K562 (cell line): ENCODE measurements at places on chromosomes 7 and 10. TPM values are rescaled to one million over a fixed set of nuclear protein-coding genes. Genes with fewer than 3 reads are reported as not detected.
A peak's percentile ranks its signal among the peaks of the same experiment; 100 is the strongest.

DNA sequence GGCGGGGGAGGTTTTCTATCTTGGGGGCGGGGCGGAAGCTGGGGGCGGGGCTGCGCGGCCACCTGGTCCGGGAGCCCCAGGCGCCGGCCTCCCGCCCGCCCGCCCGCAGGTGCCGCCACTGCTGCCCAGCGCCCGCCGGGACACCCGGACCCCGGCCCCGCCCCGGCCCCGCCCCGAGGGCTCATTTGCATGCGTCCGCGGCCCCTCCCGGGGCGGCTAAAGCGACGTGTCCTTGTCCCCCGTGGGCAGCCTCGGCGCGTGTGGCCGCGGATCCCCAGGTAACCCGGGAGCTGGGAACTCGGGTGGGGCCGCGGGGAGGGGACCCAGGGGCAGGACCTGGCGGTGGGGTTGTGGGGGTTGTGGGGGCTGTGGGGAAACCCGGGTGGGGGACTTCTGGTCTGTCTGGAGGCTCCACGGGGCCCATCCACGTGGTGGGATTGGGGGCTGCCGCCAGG is at the start of gene BHLHA15:
TSS of gene BHLHA15 (plus strand) at position 219 of the 455 bp plus-strand sequence. CDS start 871 bp downstream, outside the sequence.
- peak; percentile 71 for DNase-seq

GRCh38 chr10:13319166-13319565 is 19.3 kb upstream of the PHYH start:
- DNase-seq: no peak

GRCh38 chr7:76343294-76343930 is 15.4 kb downstream of the YWHAG start:
- no peak for DNase-seq

GRCh38 chr7:1678081-1678543 is 8.0 kb downstream of the ELFN1 start:
- DNase-seq: no peak

DNA sequence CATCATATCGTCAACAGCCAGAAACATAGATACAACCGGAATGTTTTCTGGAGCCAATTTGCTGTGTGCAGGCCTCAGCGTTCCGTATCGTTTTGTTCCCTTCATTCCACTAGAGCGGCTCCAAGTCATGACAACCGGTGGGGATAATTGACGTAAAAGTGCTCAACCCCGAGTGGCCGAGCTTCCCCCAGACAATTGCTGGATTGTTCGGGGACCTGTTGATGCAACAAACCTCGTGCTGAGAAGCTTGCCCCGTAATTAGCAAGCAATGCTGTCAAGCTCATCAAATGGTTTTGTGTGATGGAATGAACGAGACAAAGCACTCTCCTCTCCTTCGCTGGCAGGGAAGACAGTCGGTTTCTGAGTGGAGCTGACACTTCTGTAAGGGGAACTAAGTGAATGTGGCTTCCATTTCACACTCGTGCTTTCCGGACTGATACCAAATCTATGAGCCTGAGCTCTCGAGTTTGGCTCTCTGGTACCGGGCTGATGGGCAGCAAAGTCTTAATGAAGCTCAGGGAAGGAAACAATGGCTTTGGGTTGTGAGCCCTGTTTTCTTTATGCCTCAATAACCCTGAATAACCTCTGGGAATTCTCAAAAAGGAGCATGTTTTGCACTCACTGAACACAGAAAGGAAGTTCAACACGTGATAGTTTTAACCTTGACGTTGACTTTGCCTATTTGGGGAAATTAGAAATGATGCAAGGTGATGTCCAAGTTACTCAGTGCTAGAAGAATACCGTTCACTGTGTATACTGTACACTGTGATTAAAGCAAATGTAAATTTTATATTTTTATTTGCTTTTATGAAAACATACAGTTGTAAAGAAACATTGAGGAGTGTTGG is 220.5 kb downstream of the BAMBI start:
- no peak for DNase-seq

DNA sequence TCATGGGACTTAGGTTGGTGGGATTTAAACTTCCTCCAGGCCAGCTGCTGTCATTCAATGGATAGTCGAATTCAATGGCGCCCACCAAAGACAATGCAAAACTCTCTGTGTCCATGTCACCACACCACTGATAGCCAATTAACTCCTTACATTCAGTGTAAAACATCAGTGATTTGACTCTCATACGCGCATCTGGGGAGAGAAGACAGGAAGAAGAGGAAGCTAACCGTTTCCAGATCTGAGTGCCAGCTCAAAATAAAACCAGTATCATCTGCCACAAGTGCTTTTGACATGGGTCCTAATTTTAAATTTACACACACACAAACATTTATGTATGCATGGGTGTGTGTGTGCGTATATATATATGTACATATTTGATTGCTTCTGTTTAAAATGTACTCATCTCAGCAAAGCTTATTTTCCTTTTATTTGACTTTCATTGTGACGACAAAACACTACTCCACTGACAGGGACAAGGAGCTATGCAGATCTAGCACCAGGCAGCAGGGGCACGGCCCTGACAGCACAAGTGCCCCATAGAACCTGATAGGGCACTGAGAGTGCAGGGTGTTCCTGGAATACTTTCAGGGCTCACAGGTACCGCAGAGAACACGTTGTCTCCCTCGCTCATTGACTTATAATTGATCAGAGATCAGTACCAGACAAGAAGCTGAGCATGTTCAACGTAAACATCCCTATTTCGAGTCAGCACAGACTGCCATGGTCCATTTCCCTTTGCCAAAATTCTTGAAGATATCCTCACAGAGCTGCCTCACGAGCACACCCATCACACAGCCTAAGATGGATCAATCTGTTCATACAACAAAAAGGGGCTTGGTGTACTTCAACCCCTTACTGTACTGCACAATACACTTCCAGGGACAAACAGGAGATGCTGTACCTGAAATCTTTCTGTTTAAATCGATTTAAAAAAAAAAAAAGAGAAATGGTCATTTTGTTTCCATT is 176.1 kb downstream of the COBL start:
- no peak for DNase-seq

DNA sequence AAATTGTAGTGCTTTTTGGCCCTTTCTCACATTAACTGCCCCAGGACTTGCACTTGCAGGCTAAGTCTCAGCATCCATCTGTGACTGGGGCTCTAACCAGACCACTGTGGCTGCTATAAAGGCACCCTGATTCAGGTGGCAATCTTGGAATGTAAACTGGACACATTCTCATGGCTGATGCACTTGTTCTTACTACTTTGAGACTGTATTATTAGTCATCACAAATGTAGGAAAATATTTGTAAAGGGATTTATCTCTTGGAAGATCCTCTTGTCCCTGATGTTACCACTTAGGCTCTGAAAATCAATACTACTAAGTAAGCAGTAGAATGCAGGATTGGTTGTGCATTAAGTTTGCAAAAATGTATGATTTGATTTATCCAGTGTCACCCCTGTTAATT is 25.0 kb downstream of the PDE1C start:
- DNase-seq: no peak

GRCh38 chr10:121426307-121426706 is 171.9 kb downstream of the FGFR2 start:
- peak; percentile 50 for DNase-seq

DNA sequence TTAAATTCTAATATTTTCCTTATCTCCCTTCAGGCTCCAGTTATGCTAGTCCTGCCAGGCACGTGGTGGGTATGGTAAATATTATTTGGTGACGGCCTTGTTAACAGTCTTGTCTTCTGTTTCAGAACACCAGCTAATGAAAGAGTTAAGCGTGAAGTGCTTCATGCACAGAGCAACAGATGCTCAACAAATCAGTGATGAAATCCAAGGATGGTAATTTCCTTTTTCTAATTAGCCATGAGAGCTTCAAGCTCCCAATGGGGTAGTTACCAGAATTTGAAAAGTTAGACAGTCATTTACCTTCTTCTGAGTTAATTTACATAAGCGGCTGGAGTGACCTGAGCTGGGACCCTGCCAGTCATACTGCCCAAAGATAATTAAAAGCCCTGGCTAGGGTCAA is 1.9 kb upstream of the OTUD1 start:
- DNase-seq: no peak

GRCh38 chr7:78702770-78703169 is 750.7 kb downstream of the MAGI2 start:
- DNase-seq: no peak

- no peak for DNase-seq
These were observed 47.6 kb downstream of the ICA1 start for GRCh38 chr7:8214244-8214824.

DNA sequence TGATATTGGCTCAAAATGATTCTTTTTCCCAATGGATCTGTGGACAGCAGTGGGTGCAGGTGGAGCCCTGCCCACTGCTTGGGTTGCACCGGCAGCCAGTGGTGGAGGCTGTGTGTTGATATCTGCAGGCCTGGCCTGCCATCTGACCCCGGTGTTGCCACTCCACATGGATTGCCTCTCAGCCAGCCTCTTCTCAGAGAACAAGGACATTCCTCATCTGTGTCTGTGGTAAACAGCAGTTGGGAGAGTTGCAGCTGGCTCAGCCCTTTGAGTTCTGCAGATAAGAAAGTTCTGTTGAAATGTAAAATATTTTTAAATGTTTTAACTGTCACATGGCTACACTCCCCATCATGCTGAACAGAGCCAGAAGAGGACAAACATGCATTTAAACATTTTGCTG is 374.9 kb upstream of the CELF2 start:
- no peak for DNase-seq

DNA sequence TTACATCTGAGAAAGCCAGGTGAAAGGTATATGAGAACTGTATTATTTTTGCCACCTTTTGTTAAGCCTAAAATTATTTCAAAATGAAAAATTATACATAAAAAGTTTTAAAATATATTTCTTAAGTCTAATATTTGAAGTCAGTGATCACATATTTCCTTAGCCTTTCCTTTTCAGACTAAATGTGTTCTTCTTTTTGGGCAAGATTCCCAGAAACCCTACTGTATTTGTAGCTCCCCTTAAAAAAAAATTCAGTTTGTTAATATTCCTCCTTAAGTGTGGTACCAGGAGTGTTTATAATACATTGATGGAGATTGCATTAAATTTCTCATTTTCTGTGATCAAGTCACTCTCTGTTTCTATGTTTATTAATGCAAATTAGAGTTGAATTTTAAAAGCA is 22.8 kb downstream of the DNAJC1 start:
- no peak for DNase-seq

DNA sequence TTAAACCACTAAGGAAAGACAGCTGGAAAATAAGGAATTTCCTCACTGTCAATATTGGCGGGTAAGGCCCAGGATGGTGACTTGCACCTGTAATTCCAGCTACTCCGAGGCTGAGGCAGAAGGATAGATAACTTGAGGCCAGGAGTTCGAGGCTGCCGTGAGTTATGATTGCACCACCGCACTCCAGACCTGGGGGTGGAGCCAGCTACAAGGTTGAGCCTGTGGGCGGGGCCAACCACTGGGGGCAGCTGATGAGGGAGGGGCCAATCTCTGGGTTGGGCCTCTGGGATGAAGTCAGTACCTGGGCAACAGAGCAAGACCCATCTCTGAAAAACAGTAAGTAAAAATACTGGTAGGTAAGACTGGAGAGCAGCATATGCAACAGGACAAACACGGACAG is 80.1 kb upstream of the ADO start:
- peak; percentile 77 for DNase-seq

DNA sequence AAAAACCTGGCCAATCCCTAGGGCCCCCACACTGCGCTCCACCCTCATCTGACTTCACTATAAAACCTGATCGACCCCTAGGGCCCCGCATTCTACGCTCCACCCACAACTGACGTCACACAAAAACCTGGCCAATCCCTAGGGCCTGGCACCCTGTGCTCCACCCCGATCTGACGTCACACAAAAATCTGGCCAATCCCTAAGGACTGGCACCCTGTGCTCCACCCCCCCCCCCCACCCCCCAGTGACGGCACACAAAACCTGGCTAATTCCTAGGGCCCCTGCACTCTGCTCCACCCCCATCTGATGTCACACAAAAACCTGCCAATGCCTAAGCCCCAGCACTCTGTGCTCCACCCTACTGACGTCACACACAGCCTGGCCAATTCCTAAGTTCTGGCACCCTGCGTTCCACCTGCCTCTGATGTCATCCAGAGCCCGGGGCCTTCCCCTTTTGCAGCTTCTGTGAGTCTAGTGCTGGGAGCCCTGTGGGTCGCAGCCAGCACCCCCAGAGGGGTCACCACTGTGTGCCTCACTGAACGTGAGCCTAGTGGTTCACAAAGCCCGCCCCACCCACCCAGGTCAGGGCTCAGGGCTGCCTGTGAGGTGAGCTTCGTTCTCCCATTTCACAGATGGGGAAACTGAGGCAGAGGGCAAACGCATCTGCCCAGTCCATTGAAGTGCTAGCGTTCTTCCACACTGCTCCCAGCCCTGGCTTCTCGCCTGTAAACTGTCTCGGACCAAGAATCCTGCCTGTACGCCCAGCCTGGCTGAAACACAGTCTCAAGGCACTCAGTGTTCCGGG is 40.6 kb downstream of the MICALL2 start:
- DNase-seq: peak; percentile 93

DNA sequence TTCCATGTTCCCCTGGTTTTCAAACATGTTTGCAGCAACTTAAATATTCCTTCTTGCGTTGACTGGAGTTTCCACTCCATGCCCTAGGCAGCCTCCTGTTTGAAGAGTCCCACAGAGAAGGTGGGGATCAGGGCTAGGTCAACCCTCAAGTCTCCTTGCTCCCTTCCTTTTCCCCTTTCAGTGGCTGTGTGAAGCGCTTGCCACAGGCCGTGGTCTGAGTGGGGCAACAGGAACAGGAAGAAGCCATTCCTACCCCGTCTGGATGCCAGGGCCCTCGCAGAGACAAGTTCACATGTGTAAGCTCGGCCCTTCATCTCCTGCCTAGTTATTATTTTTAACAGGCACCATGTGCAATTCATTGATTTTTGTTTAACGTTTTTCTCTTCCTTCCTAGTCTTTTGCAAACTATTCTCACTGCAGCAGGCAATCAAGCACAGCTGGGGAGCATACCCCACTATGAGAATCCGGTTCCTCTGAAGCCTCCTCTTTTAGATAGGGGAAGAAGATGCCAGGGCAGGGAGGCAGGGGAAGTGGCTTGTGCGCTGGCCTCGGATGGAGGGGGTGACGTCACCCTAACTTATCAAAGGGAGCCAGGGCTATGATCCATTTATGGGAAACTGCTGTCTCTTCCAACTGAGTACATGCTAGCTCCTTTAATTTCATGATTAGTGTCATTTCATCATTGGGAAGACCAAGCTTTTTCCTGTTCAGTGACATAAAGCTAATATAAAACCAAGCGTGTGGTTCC is 64.2 kb downstream of the PRLHR start:
- no peak for DNase-seq

DNA sequence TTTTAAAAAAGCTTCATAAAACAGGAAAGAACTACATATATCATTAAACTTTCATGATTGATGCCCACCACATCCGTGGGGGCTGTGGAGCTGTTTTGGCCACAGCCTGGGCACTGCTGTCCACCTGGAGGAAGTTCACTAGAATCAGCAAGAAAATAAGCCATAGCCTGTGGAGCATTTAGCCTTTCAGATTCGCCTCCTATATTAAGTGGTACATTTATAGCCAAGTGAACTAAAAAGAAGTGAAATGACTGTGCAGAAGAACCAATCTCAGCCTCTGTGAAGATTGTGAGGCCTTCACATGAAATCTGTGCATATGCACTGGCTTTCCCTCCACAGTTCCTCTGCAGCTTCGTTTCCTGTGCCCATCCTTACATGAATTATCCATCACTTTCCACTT is 23.5 kb downstream of the WNT16 start:
- no peak for DNase-seq

GRCh38 chr7:137213744-137214143 is 129.8 kb downstream of the PTN start:
- DNase-seq: no peak

HABP2 gene
- total RNA-seq: 0.07 and 0.09 TPM in 2 replicates

SPAM1 gene
- total RNA-seq: not detected in 2 replicates

DNAJC9 gene
- 97.6 and 101 TPM in 2 replicates for total RNA-seq

TRPV5 gene
- total RNA-seq: not detected in 2 replicates

STRA8 gene
- total RNA-seq: not detected in 2 replicates

UPK3B gene
- 0.38 TPM in 1 of 2 replicates, not detected in the other for total RNA-seq

PRKAR2B gene
- 115 and 129 TPM in 2 replicates for total RNA-seq

JAKMIP3 gene
- total RNA-seq: not detected in 2 replicates

PAX4 gene
- not detected in 2 replicates for total RNA-seq

GPR15LG gene
- not detected in 2 replicates for total RNA-seq
